Chondrocyte (in vitro differentiated cells): ENCODE measurements at places on chromosomes 1 and 21. TPM values are rescaled to one million over a fixed set of nuclear protein-coding genes. Genes with fewer than 3 reads are reported as not detected.

DNA sequence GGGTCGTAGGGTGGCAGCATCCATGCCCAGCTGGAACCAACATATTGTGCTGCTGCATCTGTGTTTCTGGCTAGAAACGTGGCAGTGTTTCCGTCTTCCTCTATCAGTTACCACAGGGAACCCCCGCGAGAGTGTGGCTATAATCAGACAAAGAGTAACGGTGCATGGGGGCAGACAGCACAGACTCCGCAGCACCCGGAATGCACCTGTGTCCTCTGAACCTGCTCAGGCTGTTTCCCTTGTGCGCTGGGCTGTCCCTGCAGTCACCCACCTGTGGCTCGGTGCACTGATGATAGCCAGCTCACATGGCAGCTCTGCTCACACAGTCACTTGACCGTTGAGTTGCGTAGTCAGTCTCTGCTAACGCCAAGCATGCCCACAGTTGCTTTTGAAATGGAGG lies 11.4 kb upstream of the PCBP3 start:
- no peaks in the 10 kb centered on the region for H3K36me3 ChIP-seq
- peaks cover 15% of the 10 kb centered on the region for H3K27me3 ChIP-seq
- H3K27ac ChIP-seq, result no peak overlapping the region
- H3K4me3 ChIP-seq, result no peak overlapping the region

DNA sequence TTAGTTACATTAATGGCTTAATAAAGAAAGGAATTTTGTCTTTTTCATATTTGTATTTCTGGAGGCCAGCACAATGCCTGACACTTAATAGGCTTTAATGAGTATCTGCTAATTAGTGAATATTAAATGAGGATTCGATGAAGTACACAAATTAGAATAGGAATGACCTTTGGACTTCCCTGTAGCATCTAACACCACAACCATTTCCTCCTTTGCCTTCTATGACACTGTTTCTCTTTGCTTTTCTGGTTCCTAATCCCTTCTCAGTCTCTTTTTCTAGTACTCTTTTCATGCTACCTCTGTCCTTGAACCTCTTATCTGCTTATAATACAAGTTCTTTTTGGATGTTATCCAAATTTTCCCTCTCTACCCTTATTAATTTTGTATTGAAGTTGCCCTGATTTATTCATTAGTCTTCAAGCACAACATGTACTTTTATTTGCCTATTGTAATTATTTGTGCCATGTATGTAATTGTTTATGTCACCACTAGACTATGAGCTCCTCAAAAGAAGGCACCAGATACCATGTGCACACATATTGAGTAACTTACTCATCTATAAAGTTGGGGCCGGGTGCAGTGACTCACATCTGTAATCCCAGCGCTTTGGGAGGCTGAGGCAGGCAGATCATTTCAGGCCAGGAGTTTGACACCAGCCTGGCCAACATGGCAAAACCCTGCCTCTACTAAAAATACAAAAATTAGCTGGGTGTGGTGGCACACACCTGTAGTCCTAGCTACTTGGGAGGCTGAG lies 23.8 kb downstream of the RPS27 start:
- no peak for DNase-seq
- no peaks in the 10 kb centered on the region for H3K27me3 ChIP-seq
- no peak overlapping the region for H3K4me3 ChIP-seq
- no peak overlapping the region for H3K27ac ChIP-seq
- H3K4me1 ChIP-seq, result peaks cover 6% of the 10 kb centered on the region

GRCh38 chr21:36803816-36804439 lies 105.0 kb downstream of the SIM2 start:
- H3K36me3 ChIP-seq, result peaks cover 1% of the 10 kb centered on the region
- no peak overlapping the region for H3K27ac ChIP-seq
- peaks cover 17% of the 10 kb centered on the region for H3K4me1 ChIP-seq
- H3K27me3 ChIP-seq, result no peaks in the 10 kb centered on the region
- DNase-seq, result no peak
- H3K4me3 ChIP-seq, result no peak overlapping the region

- no peak for DNase-seq
- no peak overlapping the region for H3K27ac ChIP-seq
- no peak overlapping the region for H3K4me3 ChIP-seq
- H3K27me3 ChIP-seq, result peaks cover 28% of the 10 kb centered on the region
These were observed 89.9 kb downstream of the IER5 start for GRCh38 chr1:181178241-181178879.

DNA sequence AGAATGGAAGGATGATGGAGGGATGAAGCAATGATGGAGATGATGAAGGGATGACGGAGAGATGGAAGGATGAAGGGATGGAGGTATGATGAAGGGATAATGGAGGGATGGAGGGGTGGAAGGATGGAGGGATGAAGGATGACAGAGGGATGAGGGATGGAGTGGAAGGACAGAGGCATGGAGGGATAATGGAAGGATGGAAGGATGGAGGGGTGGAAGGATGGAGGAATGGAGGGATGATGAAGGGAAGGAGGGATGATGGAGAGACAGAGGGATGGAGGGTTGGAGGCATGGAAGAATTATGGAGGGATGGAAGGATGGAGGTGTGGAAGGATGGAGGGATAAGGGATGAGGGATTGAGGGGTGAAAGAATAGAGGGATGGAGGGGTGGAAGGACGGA lies 62.8 kb downstream of the KCNAB2 start:
- H3K4me3 ChIP-seq, result no peak overlapping the region
- H3K27me3 ChIP-seq, result peaks cover 7% of the 10 kb centered on the region
- peaks cover 2% of the 10 kb centered on the region for H3K36me3 ChIP-seq
- DNase-seq, result no peak
- no peaks in the 10 kb centered on the region for H3K4me1 ChIP-seq
- H3K27ac ChIP-seq, result no peak overlapping the region

DNA sequence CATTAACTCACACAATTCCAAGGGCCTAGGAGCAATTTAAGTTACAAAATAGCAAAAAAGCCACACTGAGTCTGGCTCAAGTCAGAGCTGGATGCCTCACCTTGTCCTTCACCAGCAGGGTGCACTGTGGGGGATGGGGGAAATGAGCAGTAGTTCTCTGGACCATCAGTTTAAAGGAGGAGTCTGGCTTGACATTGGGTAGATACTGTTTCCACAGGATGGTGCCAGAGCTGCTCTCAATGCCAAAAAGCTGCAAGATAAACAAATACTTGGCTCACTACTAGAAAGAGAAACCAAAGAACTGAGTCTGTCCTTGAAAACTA lies 18.8 kb downstream of the EMC1 start:
- H3K36me3 ChIP-seq, result peaks cover 27% of the 10 kb centered on the region
- no peak for DNase-seq
- peak overlapping the region; percentile 59 for H3K27ac ChIP-seq

DNA sequence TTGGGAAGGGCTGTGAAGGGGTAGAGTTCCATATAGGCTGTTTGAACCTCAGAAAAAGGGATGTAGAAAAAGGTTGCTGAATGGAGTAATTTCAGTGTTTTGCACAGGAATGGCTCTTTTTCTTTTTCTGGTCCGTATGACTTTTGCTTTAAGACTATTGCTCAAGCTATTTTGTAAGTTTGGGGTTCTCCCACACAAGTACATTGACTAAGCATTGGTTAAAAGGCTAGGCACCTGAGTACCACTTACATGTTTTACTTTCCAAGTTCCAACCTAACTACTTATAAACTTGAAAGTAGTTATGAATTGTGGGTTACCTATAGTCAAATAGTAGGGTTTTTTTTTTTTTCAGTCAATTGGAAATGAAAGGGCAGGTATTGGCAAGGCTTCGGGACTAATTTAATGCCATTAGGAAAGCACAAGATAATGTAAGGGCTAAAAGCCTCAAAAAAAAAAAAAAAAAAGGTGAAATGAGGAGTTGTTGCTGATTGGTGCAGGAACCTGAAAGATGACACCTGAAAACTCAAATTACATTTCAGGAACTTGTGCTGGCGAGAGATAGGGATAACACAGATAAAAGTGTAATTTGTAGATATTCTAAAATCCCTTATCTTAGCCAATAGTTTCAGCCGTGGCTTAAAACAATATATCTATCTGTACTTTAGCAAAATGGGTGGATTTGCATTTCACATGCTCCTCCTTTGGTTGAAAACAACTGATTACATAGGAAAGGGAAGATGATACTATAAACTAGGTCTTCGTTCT lies 209.5 kb downstream of the RPS6KC1 start:
- no peak for DNase-seq
- no peaks in the 10 kb centered on the region for H3K27me3 ChIP-seq
- no peak overlapping the region for H3K4me3 ChIP-seq
- no peaks in the 10 kb centered on the region for H3K4me1 ChIP-seq

GRCh38 chr1:70941563-70941962 lies 106.1 kb downstream of the PTGER3 start:
- H3K4me1 ChIP-seq, result peaks cover 4% of the 10 kb centered on the region
- H3K4me3 ChIP-seq, result no peak overlapping the region
- H3K27me3 ChIP-seq, result peaks cover 3% of the 10 kb centered on the region
- DNase-seq, result no peak
- H3K36me3 ChIP-seq, result no peaks in the 10 kb centered on the region

The RGS7 gene
- 3.3 to 4.5 TPM (median 3.9 TPM) in 3 replicates for total RNA-seq

The ALPL gene
- total RNA-seq, result 17.6 to 37.0 TPM (median 19.2 TPM) in 3 replicates

The SELL gene
- not detected in 3 replicates for total RNA-seq
